ENCODE measurements at places on chromosomes 5 and 9.

DNA sequence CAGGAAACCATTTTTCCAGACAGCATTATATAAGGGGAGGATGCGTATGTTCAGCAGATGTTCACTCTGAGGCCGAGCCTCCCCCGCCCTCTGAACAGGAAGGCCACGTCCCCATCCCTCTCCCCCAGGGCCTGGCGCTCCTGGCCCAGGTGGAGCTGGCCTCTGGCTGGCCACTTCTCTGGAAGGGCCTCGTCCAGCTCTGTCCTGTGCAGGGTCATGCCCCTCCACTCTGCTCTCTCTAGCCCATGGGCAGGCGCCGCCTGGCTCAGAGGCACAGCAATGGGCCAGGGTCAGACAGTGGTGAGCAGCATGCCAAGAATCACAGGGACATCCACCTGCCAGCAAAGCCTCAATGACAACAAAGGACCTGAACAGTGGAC lies 34.2 kb downstream of the ADAMTS2 start:
- DNase-seq, result no peak

- no peak for DNase-seq
Observed at GRCh38 chr5:92633875-92634487, 947.0 kb downstream of the NR2F1-AS1 start.

- DNase-seq, result no peak
Observed at GRCh38 chr5:115686051-115686737, 60.4 kb upstream of the TMED7 start.

- DNase-seq, result peak; percentile 18
Observed at GRCh38 chr5:115586525-115587146, 15.6 kb downstream of the TICAM2 start.

- no peak for DNase-seq
Observed at GRCh38 chr5:172506251-172506650, 51.9 kb upstream of the SH3PXD2B start.

DNA sequence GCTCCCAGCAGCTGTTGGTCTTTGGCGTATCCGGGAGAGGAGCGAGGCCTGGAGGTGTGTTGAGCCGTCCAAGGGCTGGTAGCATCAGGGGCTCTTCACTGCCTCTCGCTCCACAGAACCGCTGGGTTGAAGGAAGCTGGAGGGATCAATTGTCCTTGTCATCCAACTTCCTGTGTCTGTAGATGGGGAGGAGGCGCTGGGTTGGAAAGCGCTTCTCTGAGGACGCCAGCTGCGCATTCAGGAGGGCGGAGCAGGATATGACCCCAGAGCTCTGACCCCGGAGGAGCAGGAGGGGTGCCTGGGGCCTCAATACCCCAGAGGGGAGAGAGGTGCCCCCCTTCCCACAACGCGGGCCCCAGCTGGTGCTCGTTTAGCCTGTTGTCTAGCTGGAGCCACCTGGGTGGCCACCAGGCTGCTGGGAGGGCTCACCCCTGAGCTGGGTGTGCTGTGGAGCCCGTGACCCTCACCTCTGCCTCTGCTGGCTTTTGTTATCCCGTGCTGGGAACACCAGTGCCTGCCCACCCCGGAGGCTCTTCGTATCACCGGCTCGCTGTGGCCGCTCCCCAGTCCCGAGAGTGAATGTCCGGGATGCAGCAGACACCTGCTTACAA lies 2.0 kb upstream of the DBH start:
- no peak for DNase-seq

GRCh38 chr5:148569948-148570347 lies 84.4 kb downstream of the HTR4 start:
- DNase-seq, result no peak

- DNase-seq, result no peak
Observed at GRCh38 chr9:73093740-73094379, 57.8 kb upstream of the ANXA1 start.

DNA sequence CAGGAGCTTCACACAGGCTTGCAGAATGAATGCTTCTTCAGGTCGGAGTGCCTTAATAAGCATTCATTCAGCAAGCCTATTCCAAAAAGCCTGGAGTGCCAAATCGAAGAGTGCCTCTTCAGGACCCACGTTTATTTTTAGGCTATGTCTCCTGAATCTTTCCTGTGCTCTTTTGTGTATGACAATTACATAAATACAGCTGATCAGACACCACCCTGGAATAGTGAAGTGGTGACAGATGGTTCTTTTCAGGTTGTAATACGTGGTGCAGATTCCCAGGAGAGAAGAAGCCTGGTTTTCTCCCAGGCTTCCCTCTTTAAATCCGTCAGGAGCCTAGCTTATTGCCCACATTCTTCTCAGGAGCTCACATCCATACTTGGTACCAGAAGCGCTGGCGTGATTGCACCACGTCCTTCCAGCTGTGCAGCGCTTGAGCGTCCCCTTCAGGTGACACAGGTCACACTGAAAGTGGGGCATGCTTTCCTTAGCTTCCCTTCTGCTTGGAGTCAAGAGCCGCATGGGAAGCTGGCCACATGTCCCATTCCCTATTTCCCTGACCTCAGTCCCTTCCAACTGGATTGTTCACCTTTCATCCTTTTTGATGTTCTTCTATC lies 123.1 kb downstream of the ADCY2 start:
- no peak for DNase-seq

DNA sequence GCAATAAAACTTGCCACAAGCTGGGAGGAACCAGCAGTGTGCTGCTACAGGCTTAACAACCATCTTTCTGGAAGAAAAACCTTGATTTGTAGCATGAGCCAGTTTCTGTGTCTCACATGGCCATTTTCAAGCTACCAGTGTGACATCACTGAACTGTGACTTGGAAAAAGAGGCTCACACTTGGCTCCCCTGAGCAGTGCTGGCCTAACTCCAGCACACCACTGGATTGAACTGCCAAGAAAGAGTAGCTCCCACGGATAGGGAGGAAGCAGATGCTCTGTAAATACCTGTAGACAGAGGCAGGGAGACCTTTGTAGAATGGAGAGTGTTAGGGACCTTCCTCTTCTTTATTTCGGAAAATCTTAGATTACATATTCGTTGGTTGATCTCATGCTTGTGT lies 197.9 kb downstream of the SH3GL2 start:
- no peak for DNase-seq

- no peak for DNase-seq
Observed at GRCh38 chr5:139110526-139111168, 87.5 kb downstream of the SIL1 start.

- peak; percentile 5 for DNase-seq
Observed at GRCh38 chr9:69325409-69326212, 596 bp downstream of the ENTREP1 start.

DNA sequence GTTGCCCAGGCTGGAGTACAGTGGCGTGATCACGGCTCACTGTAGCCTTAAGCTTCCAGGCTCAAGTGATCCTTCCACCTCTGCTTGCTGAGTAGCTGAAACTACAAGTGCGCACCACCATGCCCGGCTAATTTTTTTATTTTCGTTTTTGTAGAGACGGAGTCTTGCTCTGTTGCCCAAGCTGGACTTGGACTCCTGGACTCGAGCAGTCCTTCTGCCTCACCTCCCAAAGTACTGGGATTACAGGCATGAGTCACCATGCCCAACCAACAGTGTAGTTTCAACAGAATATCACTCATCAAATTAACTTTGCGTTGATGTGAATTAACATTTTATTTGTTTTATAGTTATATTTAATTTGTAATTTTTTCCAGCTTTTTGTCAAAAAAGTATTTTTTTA lies 45.3 kb downstream of the WDR70 start:
- no peak for DNase-seq

- DNase-seq, result no peak
Observed at GRCh38 chr9:133573791-133574515, 35.2 kb downstream of the FAM163B start.

GRCh38 chr5:119340597-119341218 lies 15.1 kb upstream of the TNFAIP8 start:
- DNase-seq, result no peak

- DNase-seq, result no peak
Observed at GRCh38 chr9:95874989-95875304, 544 bp upstream of the ERCC6L2 start.

DNA sequence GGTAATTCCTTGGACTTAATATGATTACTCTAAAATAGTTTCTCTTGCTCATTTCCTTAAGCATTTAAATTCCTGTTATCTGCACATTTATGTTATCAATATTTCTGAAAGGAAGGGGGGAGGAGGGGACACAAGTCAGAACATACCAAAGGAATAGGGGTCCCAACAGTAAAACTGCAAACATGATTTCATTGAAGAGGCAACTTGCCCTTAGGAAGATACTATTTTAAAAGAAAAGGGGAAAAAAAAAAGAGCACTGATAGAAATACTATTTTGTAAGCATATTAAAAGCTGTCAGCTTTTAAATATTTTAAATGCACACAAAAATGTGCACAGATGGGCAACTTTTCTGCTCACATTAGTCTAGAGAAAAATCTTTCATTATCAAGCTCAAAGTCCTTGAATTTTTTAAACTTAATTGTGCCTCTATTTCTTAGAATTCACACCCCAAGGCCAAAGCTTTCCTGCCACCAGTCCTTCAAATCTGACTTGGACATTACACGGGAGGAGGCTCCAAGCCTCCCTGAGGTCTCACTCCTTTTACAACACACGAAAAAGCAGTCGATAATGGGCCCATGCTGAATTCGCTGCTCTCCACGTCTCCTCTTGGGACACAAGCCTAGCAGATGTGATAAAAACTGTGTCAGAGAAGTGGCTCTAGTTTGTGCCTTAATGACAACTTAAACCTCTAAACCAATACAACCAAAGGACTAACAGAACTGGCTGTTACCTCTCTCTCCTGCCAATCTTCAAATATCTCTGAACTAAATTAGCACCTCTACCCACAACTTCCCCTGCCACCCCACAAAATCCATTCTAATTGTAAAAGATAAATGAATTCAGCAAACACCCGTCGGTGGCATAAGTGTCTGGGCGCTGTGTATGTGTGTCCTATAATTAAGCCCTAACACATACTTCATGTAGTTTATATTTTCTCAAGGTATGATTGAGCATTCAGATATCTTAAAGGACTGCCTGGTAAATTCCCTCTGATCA lies 154.3 kb downstream of the DENND1A start:
- no peak for DNase-seq

GRCh38 chr5:5542654-5543053 lies 120.2 kb downstream of the ICE1 start:
- DNase-seq, result no peak

DNA sequence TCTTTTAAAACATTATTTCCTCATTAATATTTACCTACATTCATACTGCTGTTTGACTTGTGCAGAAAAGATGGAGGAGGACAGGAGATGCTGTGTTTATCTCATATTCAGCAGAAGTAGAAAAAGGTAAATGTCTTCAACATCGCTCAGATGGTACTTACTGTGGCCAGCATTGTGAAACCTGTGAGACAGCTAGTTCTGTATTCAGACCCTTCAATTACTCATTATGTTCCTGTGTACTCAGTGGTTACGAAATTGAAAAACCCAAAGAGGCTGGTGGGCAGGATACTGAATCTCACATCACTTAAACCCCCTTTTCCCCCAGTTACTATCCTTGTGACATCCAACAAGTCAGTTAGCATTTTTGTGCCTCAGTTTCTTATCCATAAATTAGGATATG lies 216.0 kb downstream of the KDM4C start:
- no peak for DNase-seq

DNA sequence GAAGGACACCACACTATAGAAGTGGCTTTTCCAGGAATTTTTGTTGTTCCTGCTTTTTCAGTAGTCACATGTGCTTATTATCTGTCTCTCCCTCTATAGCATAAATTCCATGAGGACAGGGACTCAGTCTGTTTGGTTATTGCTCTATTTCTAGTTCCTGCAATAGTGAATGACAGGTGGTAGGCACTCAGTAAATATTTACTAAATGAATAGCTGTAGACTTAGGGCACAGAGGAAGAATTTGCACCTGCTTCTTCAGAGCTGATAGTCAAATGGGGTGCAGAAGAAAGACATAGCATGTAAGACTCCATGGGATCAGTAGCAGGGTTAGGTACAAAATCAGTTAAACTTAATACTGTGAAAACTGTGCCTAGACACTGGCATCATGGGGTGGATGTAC lies 580.2 kb downstream of the CCDC171 start:
- no peak for DNase-seq

GRCh38 chr5:101102506-101102905 lies 199.4 kb upstream of the ST8SIA4 start:
- DNase-seq, result no peak

DNA sequence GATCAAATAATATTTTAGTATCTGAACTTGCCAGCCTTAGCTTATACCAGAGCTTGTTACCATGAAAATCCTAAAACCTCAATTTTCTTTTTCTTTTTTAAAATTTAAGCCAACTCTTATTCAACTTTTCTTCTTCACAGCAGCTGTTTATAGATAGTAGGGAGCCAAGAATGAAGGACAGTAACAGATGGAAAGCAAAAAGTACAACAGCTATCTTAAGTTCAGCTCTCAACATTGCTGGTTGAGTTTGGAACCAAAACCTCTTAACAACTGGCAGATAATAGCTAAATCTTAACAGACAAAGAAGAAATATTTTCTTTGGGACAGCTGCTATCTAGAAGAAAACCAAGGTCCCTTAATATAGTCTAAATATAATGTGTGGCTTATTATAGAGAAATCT lies 74.7 kb downstream of the PJA2 start:
- no peak for DNase-seq

DNA sequence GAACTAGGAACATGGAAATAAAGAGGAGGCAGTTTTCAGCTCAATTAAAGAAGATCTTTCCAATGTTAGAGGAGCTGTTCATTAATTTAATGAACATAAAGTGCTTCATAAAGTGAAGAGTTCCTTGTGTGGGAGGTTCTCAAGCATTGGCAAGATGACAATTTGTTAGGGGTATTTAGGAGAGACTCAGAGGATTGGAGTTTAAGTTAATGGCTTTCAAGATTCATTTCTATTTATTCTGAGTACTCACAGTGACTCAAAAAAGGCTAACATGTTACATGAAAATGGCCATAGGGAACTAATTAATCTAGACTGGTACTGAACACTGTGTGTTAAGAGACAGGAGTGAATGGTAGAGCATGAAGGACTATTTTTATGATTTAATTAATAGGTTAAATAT lies 55.4 kb upstream of the CDH12 start:
- no peak for DNase-seq

DNA sequence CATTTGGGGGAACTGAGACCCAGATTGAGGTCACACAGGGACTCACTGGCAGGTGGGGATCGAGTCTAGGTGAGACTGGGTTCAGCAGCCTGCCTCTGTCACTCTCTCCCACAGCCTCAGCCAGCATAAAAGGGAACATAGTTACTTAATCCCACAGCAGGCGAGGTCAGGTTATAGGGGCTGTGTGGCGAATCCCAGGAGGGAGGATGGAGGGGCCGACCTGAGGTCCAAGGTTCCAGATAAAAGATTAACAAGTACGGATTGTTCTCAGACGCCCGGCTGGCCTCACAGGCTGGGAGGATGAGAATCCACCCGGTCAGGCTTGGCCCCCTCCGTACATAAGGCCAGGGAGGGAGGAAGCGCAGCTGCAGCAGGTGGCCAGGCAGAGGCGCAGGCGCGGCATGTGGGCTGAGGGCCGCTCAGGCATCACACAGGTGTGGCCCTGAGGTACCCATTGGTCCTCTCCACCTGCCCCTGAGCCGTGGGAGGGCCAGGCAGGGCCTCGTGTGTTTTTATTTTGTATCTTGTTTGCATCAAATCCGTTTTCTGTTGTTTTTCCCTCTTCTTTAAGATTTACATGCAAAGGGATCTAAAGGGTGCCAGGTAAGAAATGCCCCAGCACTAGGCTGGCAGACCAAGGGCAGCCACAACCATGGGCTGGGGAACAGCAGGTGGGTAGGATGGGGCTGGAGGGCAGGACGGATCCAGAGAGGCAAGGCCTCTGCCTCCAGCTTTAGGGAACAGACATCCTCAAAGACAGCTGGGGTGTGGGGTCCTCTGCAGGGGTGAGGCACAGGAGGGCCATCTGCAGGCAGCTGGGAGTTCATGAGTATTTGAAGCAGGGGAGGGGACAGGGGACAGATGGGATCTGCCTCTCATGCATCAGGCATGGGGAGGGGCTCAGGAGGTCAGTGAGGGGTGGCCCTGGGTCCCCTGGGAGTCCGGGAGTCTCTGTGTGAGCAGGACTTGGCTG lies 3.6 kb downstream of the SUSD3 start:
- DNase-seq, result no peak

Measured in HTR-8/SVneo (cell line).